Left renal pelvis (tissue), 4 donors: ENCODE measurements at places on chromosomes 7 and 10. TPM values are rescaled to one million over a fixed set of nuclear protein-coding genes. Genes with fewer than 3 reads are reported as not detected.

HOXA3 gene
- 51.9 TPM for polyA plus RNA-seq

C7orf57 gene
- 0.07 TPM for polyA plus RNA-seq

PVRIG gene
- 5.3 TPM for polyA plus RNA-seq

UBE3C gene
- 40.0 TPM for polyA plus RNA-seq

SERPINE1 gene
- 5.3 TPM for polyA plus RNA-seq

- DNase-seq: no peak
Measured at GRCh38 chr7:44157116-44158080, 16.3 kb upstream of the MYL7 start.

DNA sequence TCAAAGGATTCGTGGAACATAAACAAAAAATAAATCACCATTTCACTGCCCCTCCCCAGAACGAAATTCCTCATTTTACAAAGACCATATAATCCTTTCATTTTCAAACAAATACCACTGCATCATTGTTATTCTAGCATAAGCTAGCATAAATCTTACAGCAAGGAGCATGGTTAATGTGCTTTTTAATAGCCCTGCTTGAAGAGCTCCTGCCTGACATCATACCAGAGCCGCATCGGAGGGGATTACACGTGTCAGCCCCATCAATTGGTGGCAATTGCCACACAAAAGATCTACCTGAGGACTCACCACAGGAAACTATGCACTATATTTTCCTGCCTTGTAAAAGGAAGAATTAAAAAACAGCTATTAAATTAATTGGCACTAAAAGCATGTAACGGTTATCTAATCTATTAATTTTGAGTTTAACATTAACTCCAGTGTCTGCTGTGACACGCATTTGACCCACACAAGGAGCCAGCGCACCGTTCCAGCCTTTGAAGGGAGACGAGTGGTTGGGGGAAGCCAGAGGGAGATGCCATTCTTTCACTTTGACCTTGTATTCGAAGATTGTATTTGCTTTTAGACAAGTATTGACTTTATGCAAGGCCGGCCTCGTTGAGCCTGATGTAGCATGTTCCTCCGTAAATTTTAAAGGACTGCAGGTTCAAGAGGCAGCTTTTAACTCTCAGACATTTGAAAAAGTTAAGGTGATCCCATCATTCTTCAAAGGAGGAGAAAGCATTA is 261.1 kb upstream of the RNF32 start:
- DNase-seq: no peak

GRCh38 chr7:106423821-106424475 is 139.2 kb upstream of the NAMPT start:
- DNase-seq: no peak

DNA sequence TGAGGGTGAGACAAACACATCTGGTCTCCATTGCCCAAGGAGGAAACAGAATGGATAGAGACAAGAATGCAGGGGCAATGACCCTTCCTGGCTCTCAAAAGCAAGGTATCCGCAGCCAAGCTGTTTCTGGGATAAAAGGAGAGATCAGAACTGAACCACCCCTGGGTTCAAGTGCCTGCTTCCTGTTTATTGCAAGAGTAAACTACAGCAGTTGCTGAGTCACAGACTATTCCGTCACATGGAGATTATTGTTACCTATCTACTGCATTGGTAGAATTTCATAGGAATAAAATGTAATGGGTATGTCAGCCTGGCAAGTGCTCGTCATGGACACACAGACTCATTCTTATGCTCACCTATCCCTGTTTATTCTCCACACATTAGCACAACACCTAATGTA is 821.6 kb downstream of the GRID1 start:
- DNase-seq: no peak

DNA sequence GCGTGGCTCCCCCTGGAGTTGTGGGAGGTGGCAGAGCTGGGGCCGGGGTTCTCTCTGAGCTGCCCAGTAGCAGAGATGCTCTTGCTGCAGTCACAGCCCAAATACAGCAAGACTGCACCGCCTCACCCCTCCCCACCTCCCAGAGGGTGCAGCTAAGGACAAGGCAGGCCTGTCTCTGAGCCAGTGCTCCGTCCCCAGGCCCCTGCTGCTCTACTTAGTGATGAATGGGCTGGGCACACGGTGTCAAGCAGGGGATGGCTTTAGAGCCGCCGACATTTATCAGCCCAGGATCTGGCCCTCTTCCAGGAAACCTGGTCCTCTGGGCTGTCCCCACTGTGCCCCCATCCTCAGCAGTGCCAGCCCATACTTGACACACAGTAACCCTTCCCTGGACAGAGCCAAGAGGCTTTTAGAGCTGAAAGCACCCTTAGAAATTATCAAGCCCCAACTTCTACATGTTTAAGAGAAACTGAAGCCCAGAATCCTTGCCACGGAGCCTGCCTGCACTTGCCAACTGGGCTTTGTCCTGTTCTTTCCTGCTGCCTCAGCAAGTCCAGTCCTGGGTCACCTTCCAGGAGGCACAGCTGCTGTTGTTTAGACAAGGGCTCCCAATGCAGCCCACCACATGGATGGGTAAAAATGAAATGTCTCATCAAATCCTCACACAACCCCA is 137.1 kb upstream of the UNC5B start:
- no peak for DNase-seq

DNA sequence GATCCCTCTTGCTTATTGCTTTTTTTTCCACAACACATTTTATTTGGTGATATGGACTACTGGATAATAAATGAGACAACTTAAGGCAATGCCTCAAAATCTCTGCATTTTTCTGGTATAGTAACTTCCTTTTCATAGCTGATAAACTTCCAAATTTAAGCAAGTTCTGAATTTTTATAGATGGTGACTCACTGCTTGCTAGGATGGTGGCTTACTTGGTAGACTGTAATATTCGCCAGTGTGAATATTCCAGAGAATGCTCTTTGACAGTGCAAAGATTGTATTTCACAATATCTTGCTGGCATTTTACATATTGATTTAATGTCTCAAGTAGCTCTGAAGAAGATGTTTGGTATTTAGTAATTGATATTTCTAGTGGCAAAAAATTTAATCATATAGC is 472.4 kb downstream of the TFEC start:
- no peak for DNase-seq

GRCh38 chr10:48556065-48556464 is 48.8 kb downstream of the ARHGAP22 start:
- DNase-seq: no peak
